GM12892 (cell line): ENCODE measurements at places on chromosomes 4 and X.

DNA sequence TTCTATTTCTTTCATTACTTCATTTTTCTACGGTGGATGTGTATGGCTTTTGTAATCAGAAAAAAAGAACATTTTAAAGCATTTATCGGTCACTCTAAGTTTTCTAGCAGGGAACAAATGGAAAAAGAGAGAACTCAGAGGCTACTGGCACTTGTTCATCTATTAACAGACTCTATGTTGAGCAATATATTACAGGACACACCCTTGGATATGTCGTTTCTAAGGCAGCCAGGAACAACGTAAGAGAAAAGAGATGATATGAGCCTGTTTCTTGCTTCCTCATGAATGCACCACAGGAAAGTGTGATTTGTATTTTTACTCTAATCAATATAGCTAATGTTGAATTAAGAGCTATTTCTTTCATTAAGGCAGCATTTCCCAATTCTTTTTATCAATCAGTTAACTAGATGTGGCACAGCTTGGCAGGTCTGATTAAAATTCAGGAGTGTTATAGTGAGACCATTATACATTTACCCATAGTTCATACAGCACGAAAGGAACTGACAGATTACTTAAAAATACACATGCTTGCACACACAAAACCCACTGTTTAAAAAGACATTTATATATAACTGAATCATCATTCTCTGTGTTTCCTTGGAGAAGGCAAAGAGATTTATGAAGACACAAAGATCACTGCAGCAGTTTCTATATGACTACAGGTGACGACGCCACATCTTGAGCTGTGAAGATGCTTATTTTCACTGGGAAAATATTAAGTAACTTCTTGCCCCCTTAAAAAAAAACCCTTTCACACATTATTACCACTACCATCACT, 13.0 kb downstream of the RAB9B start:
- no peak for DNase-seq

GRCh38 chr4:37533286-37534033, 152.7 kb downstream of the RELL1 start:
- DNase-seq = no peak

DNA sequence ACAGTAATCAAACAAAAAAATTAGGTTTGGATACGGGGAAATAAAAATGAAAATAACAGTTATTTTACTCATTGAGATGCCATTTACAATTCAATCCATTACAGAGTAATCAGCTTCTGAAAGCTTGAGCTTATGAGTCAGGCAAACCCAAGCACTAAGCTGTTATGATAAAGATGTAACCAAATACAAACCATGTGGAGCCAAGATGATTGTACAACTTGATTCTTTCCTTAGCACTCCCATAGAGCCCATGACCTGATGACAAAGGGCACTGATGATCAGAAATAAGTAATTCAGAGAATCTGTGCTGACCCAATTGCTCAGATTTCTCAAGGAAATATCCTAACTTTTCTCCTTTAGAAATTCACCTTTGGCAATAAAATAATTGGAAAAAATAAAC, 40.5 kb upstream of the PRKG2 start:
- no peak for DNase-seq

DNA sequence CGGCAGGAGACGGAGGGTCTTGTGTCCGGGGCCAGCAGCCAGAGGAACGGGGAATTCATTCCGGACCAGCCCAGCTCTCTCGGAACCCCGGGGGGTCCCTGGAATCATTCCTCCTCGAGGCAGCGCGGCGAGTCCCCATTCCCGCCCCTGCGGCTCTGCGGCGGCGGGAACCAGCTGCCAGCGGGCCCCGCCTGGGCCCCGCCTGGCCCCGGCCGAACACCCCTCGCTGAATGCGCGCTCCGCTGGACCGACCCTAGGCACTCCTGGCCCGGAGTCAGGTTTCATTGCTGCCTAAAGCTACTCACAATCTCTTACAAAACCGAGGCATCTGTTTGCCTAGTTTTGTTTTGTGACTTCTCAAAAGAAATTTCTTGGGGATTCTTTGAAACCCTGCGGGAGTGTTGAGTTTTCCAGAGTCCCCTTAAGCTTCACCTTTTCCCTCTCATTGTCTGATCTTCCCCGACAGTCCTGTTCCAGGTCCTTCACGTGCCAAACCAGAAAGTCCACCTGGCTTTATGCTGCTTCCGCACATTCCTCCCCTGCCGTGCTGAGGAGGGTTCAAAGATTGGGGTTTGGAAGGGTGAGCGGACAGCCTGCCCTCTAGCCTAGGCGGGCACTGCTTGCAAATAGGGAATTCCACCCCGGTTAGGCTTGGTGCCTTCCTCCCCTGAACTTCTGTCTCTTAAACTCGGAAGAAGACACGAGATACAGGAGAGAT, 789 bp downstream of the ARHGAP10 start:
- DNase-seq = peak; percentile 35

- DNase-seq = no peak
Observed at GRCh38 chr4:145044341-145044740, 53.7 kb downstream of the ANAPC10 start.

GRCh38 chrX:72340041-72340440, 34.3 kb upstream of the CITED1 start:
- no peak for DNase-seq

DNA sequence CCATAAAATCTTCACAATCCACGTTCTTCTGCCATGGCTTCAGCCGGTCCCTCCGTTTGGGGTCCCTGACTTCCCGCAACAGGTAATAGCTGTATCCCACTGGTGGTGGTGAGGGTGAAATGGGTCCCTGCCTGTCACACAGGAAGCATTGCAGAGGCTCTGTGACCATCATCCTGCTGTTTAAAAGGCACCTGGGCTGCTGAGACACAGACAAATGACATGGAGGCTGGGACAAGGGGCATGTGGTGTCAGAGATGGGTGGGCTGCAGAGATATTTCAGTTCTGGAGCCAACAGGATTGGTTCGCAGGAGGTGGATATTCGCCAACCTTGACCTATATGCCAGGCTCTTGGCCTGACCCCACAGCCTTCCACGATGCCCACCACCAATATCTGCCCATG, 82.1 kb downstream of the JAKMIP1 start:
- DNase-seq = no peak
